Fibroblast of skin of scalp (primary cell): ENCODE measurements at places on chromosomes 3 and 15.

GRCh38 chr3:124764746-124765145 lies 34.5 kb downstream of the UMPS start:
- peak; percentile 72 for DNase-seq

DNA sequence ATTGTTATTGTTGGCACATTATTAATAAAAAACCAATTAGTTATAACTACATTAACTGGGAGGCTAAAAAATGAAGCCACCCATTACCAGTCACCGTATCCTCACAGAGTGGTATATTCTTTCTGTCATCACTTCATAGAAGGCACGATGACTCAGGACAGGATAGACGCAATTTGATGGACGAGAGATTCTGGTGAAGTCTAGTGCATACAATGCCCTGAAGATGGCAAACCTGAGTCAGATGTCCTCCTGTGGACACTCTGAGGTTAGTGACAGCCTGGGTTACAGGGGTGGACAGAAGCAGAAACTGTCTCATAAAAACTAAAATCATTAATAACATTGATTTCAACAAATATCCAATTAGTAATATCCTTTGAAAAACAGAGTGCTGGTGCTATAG lies 150.3 kb downstream of the SLC9A9 start:
- DNase-seq = no peak

- peak; percentile 53 for DNase-seq
Observed at GRCh38 chr3:6805236-6805635, 55.7 kb upstream of the GRM7 start.

GRCh38 chr3:194532591-194532990 lies 45.8 kb upstream of the ATP13A3 start:
- peak; percentile 74 for DNase-seq

GRCh38 chr3:15462451-15462850 lies 35.1 kb downstream of the EAF1 start:
- no peak for DNase-seq

GRCh38 chr3:155283092-155284056 lies 10.1 kb downstream of the STRIT1 start:
- DNase-seq = no peak

DNA sequence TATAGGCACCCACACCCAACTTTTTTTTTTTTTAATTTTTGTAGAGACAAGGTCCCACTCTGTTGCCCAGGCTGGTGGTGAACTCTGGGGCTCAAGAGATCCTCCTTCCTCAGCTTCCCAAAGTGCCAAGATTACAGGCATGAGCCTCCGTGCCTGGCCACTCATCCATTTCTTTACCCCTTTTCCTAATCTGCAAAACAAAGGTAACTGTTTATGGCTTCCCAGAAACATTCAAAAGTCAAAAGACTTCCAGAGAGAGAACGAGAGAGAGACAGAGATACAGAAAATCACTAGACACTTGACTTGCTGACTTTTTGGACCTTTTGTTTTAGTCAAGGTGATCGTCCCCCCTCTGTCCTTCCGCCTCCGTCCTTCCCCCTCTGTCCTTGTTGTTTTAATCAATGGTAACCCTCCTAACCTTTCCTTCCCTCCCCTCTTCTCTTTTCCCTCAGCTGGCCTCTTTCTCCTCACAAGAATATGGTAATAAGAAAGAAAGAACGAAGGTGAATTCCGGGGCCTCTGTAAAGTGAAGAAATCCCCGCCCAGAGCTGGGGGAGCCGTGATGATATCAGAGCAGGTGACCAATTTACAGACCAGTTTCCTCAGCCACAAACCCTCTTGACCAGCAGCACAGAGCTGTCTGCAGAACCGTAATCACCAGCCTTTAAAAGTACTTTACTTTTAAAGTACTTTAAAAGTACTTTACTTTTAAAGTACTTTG lies 21.9 kb downstream of the KLHL6 start:
- no peak for DNase-seq

- DNase-seq = no peak
Observed at GRCh38 chr15:69610277-69610676, 157.7 kb downstream of the RPLP1 start.

GRCh38 chr3:153591561-153592245 lies 429.7 kb downstream of the RAP2B start:
- DNase-seq = peak; percentile 9

DNA sequence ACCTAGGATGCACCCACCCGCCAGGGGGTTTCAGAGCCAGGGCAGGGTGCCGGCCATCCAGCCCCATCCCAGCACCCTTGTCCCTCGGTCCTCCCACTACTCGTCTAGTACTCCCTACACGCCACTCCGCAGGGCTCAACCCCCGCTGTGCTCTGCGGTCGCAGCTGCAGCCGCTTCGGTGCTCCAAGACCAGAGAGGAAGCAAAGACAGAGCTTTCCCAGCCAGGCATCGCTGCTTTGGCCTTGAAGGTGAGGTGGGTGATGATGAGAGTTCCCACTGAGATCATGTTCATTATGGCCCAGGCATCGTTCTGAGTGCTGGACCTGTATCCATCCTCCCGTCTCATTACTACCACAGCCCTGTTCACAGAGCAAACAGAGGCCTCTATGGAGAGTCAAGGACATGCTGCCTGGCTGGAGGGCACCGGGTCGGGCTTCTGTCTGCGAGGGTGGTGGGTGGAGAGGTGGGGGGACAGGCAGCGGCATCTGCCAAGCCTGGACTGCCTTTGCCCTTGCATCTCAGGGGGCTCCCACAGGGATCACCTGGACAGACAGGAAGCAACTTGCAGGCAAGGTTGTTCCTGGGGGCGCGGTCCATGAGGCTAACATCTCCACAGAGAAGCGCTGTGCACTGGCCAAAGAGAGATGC lies 66.9 kb downstream of the KLF13 start:
- peak; percentile 25 for DNase-seq

DNA sequence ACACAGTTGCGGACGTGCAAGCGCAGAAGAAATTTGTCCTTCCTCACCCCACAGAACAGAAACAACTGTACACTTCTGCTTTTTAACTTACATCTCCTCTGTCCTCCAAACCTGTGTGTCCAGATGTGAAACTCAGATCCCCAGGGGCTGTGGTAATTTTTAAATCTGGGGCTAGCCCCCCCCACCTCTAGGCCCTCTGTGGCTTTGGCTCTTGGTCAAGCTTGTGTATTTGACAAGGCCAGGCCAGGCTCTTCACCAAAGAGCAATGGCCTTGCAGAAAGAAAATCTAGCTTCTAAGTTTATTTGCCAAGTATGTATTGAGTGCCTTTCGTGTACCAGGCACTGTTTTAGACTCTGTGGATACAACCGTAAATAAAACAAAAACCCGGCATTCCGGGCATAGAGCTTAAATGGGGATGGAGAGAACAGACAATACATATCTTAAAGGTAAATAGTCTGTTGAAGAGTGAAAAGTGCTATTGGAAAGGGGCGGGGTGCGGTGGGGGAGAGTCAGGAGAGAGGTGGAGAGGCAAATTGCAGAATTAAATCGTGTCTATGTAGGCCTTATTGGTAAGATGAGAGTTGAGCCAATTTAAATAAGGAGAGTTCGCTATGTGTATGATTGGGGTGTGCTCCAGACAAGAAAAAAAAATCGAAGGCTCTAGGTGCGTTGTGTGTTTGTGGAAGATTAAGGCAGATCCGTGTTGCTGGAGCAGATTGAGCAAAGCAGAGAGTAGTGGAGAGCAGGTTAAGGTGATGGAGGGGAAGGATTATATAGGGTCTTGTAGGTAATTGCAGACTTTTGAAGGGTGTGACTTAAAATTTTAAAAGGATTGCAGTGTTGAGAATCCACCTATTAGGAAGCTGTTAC lies 781 bp upstream of the DPH6 start:
- DNase-seq = no peak

GRCh38 chr15:33908406-33908805 lies 59.9 kb upstream of the CHRM5 start:
- peak; percentile 36 for DNase-seq

GRCh38 chr3:10495003-10495402 lies 10.4 kb downstream of the ATP2B2 start:
- peak; percentile 13 for DNase-seq

- no peak for DNase-seq
Observed at GRCh38 chr15:51801391-51801835, 28.0 kb upstream of the TMOD3 start.

GRCh38 chr15:95715906-95716656 lies 614.4 kb upstream of the NR2F2 start:
- DNase-seq = no peak

GRCh38 chr3:124861041-124861440 lies 26.1 kb downstream of the ITGB5 start:
- no peak for DNase-seq

DNA sequence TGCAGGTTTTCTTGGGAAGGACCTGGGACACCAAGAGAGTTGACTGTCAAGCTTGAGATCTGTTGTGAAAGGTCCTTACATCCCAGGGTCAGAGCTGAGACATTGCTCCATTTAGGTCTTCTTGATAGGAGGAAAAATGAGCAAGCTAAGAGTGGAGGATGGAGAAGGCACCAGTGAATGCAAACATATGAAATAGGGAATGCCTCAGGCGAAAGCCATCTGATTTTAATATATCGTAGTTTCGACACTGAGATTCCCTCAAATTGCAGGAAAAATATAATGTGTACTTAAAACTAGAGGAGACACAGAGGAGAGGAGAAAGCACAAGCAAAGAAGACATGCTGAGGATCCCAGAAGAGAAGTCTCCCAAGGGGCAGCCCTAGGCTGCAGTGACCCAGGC lies 85.5 kb downstream of the TM4SF4 start:
- DNase-seq = peak; percentile 58

GRCh38 chr3:13976469-13976868 lies 96.6 kb upstream of the WNT7A start:
- DNase-seq = no peak

DNA sequence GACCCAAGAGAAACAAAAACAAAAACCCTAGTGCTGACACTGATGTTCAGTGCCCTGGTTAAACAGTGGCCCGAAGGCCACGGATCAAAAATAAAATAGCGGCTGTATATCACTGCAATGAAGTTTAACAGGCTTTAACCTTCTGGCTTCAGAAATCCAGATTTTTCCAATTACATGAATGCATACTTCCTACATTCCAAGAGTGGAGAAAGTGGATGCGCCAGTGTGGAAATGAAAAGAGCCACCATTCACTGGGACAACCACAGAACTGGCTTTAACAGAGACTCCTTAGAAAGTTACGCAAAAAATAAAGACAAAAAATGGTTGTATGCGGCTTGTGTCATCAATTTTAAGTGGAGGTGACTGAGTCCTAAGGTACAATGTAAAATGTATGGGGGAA lies 522.2 kb downstream of the FHIT start:
- DNase-seq = peak; percentile 52

- no peak for DNase-seq
Observed at GRCh38 chr3:52352566-52352965, 36.4 kb downstream of the DNAH1 start.

GRCh38 chr3:152192050-152192449 lies 76.7 kb upstream of the MBNL1 start:
- no peak for DNase-seq

DNA sequence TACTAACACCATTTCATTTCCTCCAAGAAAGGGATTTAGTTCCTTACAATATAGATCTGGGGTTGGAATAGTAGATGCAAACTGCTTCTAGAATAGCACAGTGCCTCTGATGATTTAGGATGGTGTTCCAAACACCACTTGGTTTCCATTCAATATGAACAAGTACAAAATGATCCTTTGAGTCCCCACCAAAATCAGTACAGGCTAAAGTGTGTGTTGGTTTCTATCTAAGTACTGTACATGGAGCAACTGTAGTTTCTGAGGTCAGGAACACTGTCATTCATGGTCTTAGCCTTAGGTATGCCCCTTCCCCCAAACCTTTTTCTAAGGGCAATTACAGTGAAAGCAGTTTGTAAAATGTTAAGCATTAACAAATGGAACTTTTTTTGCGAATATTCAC lies 162.3 kb downstream of the TNIK start:
- no peak for DNase-seq

DNA sequence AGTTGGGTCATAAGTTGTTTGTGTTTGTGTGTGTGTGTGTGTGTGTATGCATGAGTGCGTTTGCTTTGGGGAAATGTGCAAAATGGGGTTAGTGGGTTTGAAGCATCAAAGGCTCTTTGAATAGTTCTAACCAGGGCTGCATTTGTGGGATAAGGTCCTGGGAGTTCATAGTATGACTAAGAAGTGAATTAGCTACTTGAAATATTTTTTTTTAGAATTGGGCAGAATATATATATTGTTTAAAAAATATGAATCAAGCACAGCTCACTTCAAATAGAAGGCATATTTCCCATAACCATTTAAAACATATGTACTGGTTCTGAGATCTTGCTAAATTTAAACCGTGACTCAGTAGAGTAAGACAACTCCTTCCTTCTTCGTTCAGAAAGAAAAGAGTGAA lies 43.1 kb downstream of the IGF2BP2 start:
- peak; percentile 87 for DNase-seq

- no peak for DNase-seq
Observed at GRCh38 chr15:56047354-56047753, 53.9 kb upstream of the NEDD4 start.

- DNase-seq = peak; percentile 21
Observed at GRCh38 chr15:82043796-82044372, 1.9 kb downstream of the MEX3B start.

DNA sequence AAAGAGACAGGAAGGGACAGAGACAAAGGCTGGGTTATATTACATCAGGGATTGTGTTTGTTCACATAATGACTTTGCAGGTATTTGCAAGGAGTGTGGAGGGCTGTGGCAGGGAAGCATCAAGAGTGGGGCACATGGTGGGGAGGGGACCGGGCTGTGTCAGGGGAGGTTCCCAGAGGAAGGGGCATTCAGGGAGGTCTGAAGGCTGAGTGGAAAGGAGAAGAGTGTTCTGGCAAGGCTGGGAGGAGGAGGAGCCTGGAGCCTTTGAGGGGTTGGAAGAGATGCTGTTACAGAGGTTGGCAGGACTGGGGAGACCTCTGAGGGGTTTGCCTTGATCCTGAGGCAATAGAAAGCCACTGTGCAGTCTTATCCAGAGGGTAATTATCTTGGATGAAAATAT lies 49.4 kb downstream of the EXOG start:
- no peak for DNase-seq

DNA sequence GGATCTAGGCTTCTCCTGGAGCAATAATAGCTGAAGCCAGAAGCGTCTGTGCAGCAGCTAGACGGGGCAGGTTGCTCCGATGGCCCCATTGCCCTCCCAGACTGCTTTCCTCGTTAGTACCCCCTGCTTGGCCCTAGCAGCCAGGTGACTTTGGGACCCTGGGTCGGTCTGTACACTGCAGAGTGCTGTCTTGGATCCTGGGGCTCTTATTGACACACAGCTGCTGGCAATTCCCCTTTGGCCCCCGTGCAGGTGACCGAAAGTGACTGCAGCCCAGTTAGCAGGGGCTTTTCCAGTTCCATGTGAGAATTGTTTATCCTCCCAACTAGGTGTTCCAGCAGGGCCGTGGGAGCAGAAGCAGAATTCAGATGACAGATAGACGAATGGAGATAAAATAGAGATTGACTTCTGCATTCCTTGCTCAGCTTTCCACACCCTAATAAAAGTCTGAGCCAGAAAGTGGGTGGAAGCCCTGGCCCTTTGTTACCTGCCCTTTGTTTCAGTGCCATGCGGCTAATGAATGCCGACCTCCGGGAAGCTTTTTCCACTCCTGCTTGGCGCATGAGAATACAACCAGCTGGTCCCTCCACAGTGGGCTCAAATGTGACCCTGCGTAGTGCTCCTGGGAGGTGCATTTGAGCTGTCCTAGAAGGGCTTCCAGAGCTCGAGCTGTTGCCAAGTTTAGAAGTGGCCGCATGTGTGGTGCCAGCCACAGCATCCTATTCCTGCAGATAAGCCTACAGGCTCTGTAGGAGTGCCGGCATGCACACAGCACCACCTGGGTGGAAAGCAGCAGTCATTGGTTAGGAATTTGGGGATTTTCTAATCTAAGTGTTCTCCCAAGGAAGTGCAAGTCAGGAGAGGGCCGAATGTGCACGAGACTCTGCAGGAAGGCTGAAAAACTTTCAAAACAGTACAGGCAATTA lies 94.4 kb downstream of the SLCO3A1 start:
- no peak for DNase-seq

- DNase-seq = no peak
Observed at GRCh38 chr3:20958161-20958560, 772.2 kb upstream of the SGO1 start.
